Activated CD8-positive, alpha-beta memory T cell treated with anti-CD3 and anti-CD28 coated beads for 48 hours (primary cell): ENCODE measurements at places on chromosomes 2 and 18.

GRCh38 chr18:33184175-33184574 is 256.3 kb downstream of the CCDC178 start:
- DNase-seq: no peak

DNA sequence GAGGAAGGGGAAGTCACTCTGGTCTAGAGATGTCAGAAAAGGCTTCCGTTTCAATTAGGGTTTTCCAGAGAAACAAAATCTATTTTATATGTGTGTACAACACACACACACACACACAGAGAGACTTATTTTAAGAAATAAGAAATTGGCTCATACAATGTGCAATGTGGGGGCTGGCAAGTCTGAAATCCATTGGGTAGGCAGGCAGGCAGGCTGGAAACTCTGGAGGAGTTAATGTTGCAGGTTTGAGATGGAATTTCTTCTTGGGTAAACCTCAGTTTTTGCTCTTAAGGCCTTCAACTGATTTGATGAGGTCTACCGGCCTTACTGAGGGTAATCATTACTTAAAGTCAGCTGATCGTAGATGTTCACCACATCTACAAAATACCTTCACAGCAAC is 62.6 kb downstream of the MDH1 start:
- DNase-seq: no peak

GRCh38 chr2:17610521-17610920 is 70.0 kb downstream of the VSNL1 start:
- no peak for DNase-seq

DNA sequence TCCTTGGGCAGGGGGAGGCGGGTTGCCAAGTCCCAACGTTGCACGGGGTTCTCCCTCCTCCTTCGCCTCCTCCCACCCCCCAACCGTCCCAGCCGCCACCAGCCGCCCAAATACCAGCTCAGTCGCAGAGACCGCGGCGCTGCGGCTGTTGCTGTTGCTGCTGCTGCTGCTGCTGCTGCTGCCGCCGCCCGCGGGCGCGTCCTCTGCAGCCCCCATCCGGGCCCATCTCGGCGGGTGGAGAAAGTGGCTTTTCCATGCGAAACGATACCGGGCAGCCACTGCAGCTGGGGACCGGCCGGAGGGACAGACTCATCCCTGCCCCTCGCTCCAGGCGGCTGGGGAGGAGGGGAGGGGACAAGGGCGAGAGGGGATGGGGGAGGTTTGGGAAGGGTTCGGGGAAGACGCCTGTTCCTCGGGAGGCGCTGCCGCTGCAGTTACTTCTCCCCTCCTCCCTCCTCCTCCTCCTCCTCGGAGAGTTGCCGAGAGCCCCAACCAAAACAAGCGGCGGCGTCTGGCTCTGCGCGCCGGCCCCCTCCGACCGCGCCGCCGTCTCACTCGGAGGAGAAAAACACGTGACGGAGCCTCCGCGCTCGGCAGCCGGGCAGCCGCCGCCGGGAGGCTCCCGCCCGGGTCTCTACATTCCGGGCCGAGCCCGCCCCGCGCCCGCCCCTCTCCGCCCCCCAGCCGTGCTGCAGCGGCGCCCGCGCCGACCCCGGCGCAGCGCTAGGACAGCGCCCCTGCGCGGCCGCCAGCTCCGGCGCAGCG is at the start of gene IRS1:
TSS of gene IRS1 (minus strand) at position 610 of the 765 bp plus-strand sequence. CDS start 1,082 bp downstream, outside the sequence.
- DNase-seq: no peak

DNA sequence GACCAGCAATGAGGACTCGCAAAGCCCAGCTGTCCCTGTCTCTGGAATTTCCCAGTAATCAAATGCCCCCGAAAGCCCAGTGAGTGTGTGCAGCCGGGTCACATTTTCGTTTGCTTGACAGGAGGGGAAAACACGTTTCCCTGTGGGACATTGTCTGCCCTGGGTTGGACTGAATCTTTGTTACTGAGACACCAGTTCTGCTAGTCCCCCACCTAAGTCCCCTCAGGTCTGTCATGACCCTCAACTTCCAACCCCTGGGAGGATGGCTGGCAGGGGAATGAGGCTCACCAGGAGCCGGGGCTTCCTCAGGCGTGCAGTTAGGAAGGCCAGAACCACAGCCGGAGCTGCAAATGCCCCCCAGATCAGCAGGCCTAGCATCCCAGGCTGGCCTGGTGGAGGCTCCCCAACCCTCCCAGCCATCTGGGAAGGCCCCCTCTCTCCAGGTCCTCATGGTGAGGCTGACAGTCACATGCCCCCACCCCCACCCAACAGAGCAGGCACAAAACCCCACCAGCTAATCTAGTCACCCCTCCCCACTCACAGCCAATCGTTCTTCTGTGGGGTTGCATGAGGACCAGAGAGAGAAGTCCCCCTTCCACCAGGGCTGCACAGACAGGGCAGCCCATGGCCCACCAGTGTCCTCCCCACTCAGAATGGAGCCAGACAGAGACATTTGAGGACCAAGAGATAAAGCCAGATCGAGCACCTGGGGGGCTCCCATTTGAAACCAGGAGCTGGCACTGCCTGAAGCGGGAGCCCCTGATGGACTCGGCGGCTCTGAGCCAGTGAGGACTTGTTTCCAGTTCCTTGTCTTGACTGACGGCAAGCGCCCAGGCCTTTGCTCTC is 33.6 kb downstream of the CYP26B1 start:
- no peak for DNase-seq

GRCh38 chr2:231170055-231170454 is 28.4 kb upstream of the ARMC9 start:
- DNase-seq: no peak

DNA sequence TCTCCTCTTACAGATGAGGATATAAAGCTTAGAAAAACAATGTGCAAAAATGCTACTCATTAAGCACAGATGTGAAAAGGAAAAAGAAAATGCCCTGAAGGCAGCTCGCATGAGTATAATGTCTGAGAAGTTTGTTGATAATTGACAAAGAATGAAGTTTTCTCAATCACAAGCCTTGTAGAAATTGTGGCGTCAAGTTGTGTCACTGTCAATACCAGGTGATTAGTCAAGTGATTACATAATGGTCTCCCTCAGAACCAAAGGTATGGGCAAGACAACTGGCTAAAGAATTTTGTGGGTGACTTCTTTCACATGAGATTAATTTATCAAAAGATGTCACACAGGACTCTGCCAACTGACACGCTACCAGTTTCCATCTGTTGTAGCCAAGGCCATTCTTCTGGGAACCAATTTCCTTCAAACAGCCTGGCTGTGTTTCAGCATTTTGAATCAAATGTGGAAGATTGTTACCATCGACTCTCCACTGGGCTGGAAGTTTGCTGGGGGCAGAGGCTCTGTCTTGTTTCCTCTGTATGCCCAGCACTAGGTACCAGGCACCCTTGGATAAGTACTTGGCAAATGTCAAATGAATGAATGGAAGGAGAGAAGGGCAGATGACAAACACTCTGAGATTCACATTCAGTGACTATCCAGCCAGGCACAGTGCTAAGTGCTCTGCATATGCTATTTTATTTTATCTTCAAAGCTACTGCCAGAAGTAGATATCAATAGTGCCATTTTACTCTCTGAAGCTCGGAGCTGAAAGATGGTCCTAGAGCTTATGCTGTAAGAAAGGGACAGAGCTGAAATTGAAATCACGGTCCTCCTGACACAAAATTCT is 5.9 kb upstream of the FN1 start:
- DNase-seq: no peak

- no peak for DNase-seq
Measured at GRCh38 chr2:3154700-3155099, 222.9 kb downstream of the EIPR1 start.

DNA sequence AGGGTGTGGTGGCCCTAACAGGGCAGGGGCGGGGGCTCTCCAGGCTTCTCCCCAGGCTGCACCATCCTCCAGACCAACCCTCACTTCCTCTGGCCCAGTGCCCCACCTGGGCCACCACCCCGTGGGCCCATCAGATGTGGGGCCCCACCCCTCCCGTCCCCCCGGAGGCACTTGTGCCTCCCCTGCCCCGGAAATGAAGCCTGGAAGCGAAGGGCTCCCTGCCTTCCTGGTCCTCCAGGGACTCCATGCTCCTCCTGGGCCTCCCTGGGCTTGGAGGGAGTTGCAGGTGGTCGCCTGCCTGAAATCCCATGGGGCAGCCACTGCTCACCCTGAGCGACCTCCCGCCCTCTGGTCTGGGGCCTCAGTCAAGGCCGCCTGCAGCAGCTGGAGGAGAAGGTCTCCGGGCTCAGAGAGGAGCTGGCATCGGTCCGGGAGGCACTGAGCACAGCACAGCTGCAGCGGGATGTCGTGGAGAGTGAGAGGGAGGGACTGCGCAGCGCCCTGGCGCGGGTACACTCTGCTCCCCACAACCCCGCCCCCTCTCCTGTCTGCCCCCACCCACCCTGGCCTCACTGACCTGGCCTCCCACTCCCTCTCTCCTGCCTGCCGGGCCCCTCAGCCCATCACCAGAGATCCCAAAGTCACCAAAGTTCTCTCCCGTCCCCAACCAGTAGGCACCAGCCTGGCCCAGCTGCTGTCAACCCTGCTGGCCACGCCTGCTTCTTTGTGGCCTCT is 28.0 kb downstream of the CROCC2 start:
- no peak for DNase-seq

GRCh38 chr18:419541-420175 is 80.8 kb downstream of the COLEC12 start:
- DNase-seq: no peak

DNA sequence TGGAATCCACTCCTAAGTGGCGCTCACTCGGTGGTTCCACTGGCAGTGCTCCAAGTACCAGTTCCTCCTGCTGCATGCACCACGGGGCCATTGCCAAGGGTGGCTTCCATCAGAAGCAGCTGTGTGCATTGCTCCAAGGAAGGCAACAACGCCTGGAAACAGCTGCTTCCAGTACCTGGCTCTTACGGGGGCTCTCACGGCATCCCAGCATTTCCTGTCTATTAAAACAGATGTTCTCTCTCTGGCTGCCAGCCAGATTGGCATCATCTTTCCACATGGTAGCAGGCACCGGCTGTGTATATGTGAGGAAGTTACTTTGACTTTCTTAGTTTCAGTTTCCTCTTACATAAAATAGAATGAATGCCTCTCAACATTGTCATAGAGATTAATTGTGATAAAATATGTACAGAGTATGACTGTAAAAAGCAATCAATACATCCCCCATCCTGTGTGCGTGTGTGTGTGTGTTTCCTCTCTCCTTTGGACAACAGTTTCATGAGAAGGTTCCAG is 84.9 kb downstream of the CMPK2 start:
- DNase-seq: no peak

DNA sequence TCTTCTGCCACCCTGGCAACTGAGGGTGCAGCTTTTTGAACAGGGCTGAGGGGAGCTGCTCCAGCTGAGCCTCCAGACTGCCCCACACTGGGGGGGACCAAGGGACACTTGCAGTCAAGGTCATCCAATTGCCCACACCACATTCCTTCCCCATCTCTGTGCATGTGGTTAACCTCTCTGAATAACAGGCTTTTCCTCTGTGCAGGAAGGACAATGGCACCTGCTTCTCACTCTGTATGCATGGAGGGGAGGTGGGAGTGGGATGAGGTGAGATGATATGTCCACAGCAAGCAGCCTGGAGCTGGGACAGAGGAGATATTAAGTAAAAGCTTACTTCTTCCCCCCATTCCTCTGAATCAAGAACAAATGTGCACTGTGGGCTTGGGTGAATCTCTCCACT is 39.1 kb upstream of the TEX51 start:
- no peak for DNase-seq

- no peak for DNase-seq
Measured at GRCh38 chr18:71431171-71431570, 1113.0 kb downstream of the CBLN2 start.

GRCh38 chr2:235330775-235331451 is 162.9 kb upstream of the AGAP1 start:
- DNase-seq: no peak

- DNase-seq: no peak
Measured at GRCh38 chr18:73544032-73544431, 603.6 kb downstream of the FBXO15 start.

- DNase-seq: no peak
Measured at GRCh38 chr2:194100201-194100600, 1556.8 kb upstream of the SLC39A10 start.

- DNase-seq: no peak
Measured at GRCh38 chr2:65319674-65320041, 92.0 kb downstream of the ACTR2 start.

DNA sequence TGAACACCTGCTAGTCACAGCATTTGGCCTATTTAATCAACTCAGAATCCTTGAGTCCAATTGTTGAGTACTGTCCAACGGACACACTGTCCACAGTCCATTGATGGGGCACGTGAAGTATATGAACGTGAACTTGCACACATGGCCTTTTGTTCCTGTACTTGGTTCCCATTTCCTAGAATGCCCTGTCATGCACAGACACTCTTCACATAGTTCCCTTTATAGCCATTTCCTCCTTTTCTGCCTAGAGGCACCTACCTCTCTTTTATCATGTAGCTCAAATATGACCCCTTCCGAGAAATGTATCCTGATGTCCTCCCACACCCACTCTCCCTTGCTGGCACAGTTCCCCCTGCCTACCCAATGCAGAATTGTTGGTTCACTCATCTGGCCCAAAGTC is 8.7 kb upstream of the CRYGA start:
- DNase-seq: no peak

GRCh38 chr18:76055025-76055424 is 440.0 kb downstream of the ZNF516 start:
- DNase-seq: no peak

DNA sequence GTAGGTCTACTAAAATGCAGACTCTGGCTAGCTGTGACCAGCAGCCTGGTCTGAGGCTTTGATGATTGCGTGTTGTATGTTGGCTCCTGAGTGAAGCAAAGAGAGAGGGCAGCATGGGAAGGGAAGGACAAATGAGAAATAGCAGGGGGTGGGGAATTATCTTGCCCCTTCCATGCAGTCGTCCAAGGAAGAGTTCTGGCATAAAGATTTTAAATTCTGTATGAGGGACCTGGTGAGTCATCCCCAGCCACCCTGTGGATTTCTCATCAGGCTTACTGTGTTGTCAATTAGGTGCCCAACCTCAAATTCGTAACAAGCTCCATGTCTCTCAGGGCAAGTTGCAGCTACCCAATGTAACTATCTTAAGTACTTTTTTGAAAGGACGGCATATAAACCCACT is 72.1 kb upstream of the NOSTRIN start:
- DNase-seq: no peak

DNA sequence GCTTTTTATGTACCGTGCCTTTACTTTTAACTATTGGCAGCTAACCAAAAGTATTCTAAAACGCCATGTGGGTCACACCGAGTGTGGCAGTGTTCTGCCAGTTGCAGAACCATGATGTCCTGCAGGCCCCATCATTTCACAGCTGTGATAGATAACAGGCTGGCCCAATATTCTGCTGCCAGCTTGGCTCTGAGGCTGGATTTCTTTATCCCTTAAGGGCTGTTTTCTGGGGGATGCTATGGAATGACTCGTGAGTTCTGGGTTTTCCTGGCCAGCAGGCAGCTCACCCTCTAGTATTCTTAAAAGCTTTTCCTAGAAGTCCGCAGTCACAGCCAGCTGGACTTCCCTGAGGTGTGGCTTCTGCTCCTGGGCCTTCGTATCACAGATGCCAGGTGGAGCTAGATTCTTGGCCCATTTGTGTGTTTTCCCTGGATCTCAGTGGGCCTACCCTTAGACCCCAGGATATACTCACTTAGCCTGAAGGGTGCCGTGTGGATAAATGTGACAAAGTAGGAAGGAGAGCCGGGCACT is 41.0 kb downstream of the FHOD3 start:
- no peak for DNase-seq

- DNase-seq: no peak
Measured at GRCh38 chr2:225008179-225008856, 34.0 kb downstream of the DOCK10 start.
